ENCODE measurements at places on chromosomes 5 and 9. TPM values are rescaled to one million over a fixed set of nuclear protein-coding genes. Genes with fewer than 3 reads are reported as not detected.

The FNBP1 gene
- total RNA-seq: 181 TPM

DNA sequence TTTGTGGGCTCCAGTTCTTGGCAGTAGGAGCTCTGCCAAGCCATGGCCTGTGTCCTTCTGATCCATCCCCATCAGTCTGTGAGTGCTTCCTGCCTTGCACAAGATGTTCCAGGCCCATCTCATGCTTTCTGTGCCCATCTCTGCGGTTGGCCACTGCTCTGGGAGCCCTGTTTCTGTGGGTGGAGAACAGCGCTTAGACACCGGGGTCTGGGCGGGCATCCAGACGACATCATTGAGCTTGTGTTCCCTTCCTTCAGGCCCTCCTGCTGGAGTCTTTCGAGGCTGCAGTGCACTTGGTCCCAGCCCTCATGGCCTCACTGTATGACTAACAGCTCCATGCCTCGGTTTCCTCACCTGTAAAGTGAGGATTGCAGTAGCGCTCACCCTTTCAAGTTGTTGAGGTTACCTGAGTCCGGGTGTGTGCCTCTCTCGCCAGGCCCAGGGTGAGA is 14.9 kb upstream of the CARD19 start:
- no peak for DNase-seq

- DNase-seq: no peak
Measured at GRCh38 chr9:6960777-6961176, 203.0 kb downstream of the KDM4C start.

DNA sequence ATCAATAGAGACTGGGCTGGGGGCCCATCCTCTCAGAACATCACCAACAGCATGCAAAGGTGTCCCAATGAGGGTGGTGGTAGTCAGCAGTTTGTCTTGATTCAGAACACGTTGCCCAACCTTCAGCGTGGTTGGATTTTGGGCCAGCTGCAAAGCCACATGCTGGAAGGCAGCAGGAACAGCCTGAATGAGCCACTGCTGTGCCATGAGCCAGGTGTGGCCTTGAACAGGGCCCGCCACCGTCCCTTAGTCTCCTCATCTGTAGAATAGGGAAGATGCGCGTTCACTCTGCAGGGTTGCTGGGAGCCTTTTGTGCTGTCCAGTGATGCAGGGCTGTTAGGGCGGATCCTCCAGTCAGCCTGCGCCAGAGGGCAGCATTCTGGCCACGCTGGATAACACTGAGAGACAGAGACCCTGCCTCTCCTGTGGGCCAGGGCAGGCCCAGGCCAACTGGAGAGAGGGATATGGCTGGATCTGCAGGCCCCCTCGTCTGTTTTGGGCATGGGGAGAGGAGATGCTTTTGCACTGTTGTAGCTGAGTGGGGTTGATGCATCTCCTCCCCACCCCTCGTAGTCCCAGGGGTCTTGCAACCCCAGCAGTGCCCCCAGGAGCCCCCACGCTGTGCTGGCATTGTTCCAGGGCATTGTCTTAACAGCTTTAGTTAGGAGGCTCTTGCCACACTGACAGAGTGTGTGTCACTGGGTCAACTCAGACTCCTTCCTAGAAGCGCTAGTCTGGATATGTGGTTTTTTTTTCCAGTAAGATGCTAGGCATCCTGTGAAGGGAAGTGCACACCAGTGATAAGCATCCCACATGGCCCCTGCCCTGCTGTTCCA is 42.1 kb downstream of the SLC46A2 start:
- DNase-seq: no peak

- no peak for DNase-seq
Measured at GRCh38 chr9:109496218-109496617, 1.9 kb downstream of the PTPN3 start.

- DNase-seq: no peak
Measured at GRCh38 chr9:7033076-7034045, 275.6 kb downstream of the KDM4C start.

DNA sequence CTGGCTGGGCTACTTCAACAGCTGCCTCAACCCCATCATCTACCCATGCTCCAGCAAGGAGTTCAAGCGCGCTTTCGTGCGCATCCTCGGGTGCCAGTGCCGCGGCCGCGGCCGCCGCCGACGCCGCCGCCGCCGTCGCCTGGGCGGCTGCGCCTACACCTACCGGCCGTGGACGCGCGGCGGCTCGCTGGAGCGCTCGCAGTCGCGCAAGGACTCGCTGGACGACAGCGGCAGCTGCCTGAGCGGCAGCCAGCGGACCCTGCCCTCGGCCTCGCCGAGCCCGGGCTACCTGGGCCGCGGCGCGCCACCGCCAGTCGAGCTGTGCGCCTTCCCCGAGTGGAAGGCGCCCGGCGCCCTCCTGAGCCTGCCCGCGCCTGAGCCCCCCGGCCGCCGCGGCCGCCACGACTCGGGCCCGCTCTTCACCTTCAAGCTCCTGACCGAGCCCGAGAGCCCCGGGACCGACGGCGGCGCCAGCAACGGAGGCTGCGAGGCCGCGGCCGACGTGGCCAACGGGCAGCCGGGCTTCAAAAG is 36.9 kb upstream of the TTC1 start:
- DNase-seq: no peak

DNA sequence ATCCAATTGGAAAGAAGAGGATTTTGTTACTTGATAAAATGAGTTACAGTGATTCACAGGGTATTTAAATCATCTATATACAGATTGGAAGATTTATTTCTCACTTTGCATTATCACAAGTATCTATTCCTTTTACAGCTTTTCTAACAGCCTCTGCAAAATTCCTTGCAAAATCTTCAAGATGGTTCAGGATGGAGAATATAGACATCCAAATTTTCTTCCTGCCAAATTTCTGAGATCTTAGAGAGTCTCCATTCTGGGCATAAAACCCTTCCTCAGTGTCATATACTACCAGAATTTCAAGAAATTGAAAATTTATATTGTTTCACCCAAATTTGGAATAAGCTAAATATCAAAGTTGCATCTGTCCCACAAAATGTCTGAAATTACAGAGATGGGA is 259.1 kb upstream of the FAM174A start:
- no peak for DNase-seq

All from CD4-positive, alpha-beta T cell (primary cell).